ENCODE measurements at places on chromosomes 16 and 17.

DNA sequence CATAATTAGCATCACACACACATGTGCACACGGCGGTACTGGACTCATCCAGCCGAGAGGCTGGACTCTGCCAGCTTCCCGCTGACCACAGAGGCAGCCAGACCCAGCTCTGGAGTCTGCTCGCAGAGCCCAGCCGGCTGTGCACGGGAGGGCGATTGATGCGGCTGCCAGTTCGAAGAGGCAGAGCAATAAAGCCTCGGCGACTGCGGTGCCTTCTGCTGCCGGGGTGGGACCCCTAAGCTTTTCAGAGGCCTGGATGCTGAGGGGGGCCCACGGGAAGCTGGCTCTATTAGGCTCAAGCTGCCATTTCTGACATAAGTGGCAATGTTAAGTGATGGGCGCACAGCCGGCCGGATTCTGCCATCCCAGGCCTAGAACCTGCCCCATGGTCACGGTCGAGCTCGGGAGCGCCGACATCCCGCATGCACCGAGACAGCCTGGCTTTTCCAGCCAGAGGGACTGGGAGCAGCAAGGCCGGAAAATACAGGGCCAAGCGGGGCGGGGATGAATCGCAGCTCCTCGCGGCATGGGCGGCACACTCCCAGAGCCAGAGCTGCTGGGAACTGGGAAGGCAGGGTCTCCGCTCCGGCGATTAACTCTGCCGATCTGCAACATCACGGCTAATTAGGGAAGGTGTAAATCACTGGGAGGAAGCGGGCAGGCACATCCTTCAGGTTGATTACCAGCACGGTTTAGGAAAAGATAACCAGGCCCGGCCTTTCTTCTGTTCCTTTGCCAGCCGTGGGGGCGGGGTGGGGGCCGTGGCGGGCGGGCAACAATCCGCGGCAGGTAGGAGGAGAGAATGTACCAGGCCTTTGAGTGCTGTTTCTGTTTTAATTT lies 57.7 kb downstream of the TBC1D16 start:
- DNase-seq, result no peak

DNA sequence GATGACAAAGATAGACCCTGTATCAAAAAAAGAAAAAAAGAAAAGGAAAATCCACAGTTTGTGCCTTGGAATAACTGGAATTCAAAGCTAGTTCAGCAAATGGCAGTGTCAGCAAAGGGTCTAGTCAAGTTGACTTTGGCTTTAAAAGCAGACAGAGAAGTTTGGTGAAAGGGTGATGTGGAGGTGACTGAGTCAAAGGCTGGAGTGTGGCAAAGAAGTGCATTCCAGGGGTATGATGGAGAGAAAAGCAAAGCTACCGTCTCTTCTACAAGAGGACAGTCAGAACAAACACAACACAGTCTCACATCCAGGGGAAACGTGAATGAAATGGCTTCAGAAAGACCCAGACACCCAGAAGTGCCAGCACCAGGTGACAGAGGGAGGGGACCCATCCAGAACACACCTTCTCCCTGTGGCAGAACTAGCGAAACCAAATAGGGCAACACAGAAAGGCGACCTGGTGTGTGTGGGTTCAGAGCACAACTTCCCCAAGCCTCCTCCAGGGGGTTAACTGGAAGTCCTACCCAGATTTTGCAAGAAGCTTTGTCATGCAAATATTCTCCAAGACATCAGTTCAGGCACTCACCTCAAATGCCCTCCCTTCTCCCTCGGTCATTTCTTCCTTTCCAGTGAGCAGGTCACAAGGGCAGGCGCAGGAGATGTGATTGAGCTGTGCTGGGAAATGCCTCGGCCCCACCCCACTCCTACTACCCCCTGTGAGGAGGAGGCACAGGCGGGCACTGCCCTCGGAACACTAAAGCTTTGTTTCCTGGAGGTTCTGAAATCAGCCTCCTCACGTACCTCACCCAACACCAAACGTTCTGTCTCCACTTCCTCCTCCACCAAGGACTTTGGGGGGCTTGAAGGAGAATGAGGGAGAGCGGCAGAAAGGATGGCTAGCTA lies 481.9 kb downstream of the SOX9 start:
- DNase-seq, result no peak

GRCh38 chr17:6077752-6078151 lies 7.6 kb downstream of the WSCD1 start:
- no peak for DNase-seq

GRCh38 chr16:65771707-65772106 lies 594.8 kb upstream of the CDH5 start:
- no peak for DNase-seq

DNA sequence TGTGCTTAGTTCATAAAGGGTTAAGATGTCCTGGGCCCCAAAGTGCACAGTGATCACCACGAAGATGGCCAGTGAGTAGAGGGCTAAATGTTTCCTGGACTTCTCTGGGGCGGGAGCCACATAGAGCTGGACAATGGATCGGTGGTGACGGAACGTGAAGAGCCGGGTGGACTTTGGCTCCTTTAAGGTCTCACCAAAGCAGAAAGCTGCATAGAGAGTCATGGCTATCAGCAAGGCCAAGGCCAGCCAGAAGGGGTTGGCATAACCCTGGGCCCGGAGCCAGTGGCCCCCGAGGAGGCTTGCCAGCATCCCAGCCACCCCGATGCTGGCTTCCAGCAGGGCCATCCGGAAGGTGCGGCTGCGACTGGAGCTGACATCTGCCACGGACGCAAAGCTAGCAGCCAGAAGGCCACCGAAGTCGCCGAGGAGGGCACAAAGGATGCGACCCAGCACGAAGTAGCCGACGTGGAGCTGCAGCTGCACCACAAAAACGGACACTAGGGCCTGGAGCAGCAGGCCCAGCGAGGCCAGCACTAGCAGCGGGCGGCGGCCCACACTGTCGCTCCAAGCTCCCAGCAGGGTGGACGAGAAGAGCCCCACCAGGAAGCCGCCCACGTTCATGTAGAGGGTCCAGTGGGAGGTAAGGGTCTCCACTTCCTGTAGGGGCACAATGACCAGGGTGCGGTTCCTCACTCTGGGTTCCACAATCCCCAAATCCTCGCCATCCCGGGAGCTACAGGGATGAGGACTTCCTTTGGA lies 1.0 kb downstream of the SLC46A1 start:
- no peak for DNase-seq

Data from mesothelial cell of epicardium (in vitro differentiated cells).